Brain pericyte (primary cell): ENCODE measurements at places on chromosomes 6 and 20.
A peak's percentile ranks its signal among the peaks of the same experiment; 100 is the strongest.

GRCh38 chr20:44646023-44646640 lies 5.4 kb downstream of the ADA start:
- peak; percentile 54 for DNase-seq

- no peak for DNase-seq
These were observed 1.9 kb downstream of the MRPS18B start for GRCh38 chr6:30619561-30619960.

- no peak for DNase-seq
These were observed 71.2 kb upstream of the PLCB4 start for GRCh38 chr20:8997701-8998117.

DNA sequence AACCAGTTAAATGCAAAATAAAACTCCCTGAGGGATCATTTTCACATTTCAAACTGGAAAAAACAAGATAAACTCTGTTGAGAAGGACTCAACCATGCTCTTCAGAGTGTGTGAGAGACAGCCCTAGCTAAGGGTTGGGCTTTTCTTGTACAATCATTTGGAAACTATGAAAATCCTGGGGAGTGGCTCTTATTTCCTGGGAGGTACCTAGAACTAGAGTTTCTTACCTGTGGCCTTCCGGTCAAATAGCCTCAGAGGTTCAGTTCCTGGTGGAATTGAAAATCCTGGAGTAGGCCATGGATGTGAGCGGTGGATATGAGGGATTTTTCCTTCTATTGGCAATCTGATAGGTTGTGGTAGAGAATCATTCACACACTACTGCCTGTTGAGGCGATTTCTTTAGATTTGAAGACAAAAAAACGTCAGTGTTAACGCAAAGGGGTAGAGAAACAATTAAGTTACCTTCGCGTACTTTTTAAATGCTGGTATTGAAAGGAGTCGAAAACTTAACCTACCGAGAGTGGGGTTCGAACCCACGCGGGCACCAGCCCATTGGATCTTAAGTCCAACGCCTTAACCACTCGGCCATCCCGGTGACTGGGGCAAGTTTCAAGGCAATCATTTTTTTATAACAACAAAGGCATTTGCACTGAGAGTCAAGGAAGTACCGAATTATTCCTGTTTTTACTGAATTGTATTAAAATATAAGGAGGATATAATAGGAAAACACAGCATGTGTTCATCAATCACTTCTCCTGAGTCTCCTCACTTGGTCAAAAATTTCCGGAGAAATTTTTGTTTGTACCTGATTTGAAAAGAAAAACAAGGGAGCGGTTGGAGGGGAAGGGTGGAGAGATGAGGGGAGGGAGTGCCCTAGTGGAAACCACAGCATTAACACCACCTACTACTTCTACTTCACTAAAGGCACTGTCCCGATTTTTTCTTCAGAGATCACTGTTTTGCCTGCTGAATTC lies 191.3 kb downstream of the OR2B2 start:
- no peak for DNase-seq

DNA sequence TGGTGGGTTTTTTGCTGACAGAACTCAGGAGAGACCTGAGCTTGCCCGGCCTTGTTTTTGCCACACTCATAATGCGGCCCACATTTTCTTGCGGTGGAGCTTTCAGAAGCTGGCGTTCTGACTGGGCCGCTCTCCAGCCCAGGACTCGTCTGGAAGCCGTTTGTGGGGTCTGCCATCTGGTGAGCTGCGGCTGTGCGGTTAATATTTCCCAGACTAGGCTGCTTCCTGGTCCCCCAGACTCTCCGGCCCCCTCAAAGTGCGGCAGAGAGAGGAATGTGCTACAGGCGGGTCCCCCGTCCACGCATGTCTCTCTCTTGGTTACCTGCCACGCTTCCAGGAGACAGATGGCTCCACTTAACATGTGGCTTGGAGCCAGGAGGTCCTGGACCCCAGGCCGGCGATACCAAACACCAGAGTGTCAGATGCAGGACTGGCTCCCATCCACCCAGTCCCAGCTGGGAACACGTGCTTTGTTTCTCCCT lies 128.9 kb upstream of the PMEPA1 start:
- DNase-seq = no peak

- no peak for DNase-seq
These were observed at the start of gene GJA1 for GRCh38 chr6:121435444-121436069. GJA1 (plus strand) TSS chr6:121435646; CDS start chr6:121446848, 11,202 bp downstream.

GRCh38 chr6:257774-258173 lies 34.5 kb upstream of the DUSP22 start:
- no peak for DNase-seq

DNA sequence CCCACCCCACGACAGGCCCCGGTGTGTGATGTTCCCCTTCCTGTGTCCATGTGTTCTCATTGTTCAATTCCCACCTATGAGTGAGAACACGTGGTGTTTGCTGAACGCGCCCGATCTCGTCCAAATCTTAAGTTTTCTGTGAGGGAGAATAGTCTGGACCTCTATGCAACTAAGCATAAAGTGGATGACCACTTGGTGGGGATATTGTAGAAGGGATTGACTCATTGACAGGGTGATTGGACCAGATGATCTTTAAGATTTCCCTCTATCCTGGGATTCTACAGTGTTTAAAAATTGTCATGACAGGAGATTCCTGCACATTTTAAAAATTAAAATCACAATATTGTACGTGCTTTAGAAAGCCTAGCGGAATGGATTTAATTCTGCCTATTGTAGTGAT lies 141.3 kb downstream of the TRMT11 start:
- DNase-seq = no peak

DNA sequence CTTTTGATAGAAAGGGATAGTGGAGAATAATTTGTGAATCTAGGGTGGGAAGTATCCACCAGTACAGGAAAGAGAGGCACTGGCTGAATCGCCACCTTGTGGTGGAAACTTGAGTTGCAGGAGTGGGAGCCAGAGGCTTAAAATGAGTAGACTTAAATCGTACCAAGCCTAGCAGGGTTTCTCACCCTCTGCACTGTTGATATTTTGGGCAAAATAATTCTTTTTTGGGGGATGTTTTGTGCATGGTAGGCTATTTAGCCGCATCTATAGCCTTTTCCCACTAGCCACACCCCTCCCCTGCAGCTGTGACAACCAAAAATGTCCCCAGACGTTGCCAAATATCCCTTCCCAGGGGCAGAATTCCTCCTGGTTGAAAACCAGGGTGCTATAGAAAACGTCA lies 119.1 kb downstream of the DHX35 start:
- peak; percentile 26 for DNase-seq

GRCh38 chr20:50398821-50399554 lies 111.2 kb upstream of the PTPN1 start:
- DNase-seq = no peak

DNA sequence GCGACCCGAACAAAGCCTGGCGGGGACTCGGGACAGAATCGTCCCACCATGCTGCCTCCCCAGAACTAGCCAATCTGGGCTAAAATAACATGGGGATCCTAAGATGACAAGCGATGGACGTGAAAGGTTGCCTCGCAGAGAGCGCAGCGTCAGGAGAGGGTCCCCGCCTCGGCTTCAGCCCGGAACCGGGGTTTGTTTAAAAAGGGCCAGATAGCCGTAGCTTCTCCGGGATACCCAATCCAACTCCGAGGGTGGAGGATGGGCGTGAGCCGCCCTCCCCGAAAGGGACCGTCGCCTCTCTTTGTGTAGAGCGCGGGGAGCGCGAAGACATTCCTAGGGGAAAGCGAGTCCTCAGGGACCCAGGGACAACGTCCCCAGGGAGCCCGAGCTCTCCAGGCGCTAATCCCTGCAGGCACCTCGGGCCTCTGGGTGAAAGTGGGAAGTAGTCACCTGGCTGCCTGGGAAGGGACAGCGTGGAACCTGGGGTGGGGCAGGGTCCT lies 643 bp downstream of the CD24 start:
- DNase-seq = no peak
